ENCODE measurements at places on chromosomes 4 and X. TPM values are rescaled to one million over a fixed set of nuclear protein-coding genes. Genes with fewer than 3 reads are reported as not detected.
A peak's percentile ranks its signal among the peaks of the same experiment; 100 is the strongest.

- no peak for DNase-seq
Observed at GRCh38 chr4:30605616-30606190, 114.5 kb upstream of the PCDH7 start.

Gene MAGEC1
- total RNA-seq, result not detected

Gene MAGEB1
- total RNA-seq, result not detected

- DNase-seq, result no peak
Observed at GRCh38 chr4:80705311-80705710, 325.2 kb upstream of the BMP3 start.

DNA sequence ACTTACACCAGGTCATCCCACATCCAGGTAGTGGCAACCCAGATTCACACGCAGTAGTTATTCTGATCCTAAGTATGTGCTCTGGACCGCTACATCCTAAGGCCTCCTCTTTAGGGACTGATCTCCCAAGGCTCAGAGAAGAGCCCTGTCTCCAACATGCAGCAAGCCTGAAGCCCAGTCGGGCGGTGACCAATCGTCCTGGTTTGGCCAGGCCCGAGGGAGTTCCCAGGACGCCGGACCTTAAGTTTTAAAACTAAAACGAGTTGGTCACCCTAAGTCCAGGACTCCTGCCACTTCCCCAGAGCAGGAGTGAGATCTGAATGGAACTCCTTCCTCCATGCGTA is 385 bp downstream of the LYAR start:
- DNase-seq, result no peak

- DNase-seq, result peak; percentile 94
Observed at GRCh38 chr4:155376387-155377268, at the start of gene MAP9. MAP9 (minus strand) TSS chr4:155376965; CDS start chr4:155375850, 1,115 bp downstream.

DNA sequence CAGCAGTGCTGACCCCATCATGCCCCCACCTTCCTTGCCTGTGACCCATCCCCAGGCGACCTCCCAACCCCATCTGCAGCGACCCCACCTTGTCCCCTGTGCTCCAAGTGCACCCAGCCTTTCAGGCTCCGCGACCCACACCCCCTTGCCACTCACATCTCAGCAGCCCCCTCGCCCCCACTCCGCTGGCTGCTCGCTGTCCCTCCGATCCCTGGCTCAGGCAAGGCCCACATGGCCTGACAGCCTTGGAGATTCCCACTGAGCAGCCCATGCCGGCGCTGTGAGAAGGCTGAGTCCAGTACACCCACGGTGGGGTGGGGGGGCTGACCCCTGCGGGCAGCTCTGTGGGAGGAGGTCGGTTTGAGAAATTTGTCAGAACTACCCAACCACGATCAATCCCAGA is 9.1 kb downstream of the ZFYVE28 start:
- peak; percentile 54 for DNase-seq

Gene CD38
- total RNA-seq, result 10.5 TPM

DNA sequence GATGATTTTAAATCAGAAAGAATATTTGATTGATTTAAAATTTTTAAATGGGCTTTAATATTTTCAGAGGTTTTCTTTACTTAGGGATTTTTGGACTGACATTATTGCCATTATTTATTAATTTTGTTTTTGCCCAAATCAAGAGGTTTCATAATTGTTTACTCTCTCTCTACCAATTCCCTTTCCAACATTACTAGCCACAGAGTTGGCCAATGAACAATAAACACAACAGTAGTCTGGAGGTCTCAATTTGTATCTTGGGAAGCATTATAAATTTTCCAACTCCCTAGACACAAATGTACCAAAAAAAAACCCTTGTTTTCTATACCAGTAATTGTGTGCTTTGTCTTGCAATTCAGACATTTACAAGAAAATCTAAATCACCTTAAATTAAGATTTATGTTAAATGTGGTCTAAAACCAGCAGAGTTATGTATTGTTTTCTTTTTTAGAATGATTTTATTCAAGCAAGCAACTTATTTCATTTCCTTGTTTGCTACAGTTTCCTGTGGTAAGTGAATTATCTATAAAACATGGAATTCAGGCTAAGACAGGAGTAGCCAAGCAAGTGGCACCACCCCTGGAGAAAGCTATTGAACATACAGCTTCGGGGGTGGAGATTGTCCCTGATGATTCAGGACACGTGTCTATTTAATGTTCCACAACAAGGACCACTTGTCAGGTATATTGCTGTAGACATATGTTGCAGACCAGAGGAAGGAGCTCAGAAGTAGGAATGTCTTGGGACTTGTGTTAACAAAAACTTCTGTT is 622 bp downstream of the KLKB1 start:
- DNase-seq, result no peak

Gene STPG2
- 0.71 TPM for total RNA-seq

- DNase-seq, result no peak
Observed at GRCh38 chrX:101028562-101028961, 23.3 kb downstream of the TRMT2B start.

Gene CYSLTR1
- total RNA-seq, result 0.65 TPM

Gene ZNF827
- total RNA-seq, result 13.2 TPM

DNA sequence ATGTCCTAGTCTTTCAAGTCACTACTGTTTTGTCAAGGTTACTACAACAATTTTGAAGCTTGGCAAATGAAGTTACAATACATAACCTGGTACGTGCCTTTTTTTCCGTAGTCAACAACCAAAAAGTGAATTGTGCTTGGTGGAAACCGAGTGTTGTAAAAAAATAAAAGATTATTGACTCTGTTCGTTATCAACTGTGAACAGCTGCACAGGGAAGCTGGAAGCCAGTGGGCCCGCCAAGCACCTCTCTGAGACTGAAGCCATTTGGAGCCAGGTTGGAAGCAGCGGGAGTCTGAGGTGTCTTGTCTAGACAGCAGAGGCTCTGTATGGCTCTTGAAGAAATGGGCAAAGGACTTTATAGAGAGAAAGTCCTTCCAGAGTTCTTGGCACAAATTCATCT is 119.0 kb downstream of the GALNTL6 start:
- no peak for DNase-seq

- DNase-seq, result no peak
Observed at GRCh38 chrX:119672426-119672825, 20.5 kb downstream of the SEPTIN6 start.

DNA sequence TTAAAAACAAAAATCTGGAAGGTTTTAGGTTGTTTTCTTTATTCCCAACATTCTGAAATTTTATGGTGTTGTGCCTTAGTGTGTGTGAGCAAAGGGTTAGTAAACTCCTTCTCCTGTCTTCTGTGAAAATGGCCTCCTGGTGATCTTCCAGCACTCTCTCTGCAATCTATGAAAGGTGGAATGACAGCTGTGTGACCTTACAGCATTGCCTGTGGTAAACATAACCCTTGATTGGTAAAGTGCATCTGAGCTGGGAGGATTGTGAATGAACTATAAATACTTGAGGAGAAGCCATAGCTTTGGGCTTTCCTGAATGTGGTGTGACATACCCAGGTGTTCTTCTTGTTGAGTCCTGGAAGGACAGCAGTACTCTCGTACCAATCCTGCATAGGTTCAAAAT is 10.0 kb downstream of the ART3 start:
- DNase-seq, result no peak

GRCh38 chr4:44157611-44158277 is 290.9 kb downstream of the KCTD8 start:
- DNase-seq, result no peak

GRCh38 chrX:132101799-132102198 is 26.0 kb downstream of the FRMD7 start:
- no peak for DNase-seq

- no peak for DNase-seq
Observed at GRCh38 chr4:90293320-90293719, 166.1 kb downstream of the CCSER1 start.

GRCh38 chr4:145566768-145567167 is 52.4 kb upstream of the MMAA start:
- DNase-seq, result no peak

- no peak for DNase-seq
Observed at GRCh38 chrX:1673337-1673736, 58.5 kb downstream of the ASMT start.

DNA sequence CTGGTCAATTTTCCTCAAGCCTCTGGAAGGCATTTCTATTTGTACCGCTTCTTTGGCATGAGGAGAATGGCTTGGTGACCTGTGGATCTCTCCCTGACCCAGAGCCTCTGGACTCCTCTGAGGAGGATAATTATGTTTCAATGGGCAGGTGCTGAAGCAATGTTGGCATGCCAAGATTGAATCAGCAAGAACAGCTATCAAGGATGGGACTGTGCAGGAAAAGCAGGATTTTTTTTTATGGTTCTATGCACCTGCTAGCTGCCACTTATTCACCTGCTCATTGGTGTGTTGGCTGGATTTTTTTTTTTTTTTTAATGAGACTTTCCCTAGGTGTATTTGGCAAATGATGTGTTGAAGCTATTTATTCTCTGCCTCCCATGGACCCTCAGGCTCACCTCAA is 821.2 kb downstream of the RPA4 start:
- no peak for DNase-seq

GRCh38 chr4:185424905-185425646 is 688 bp downstream of the UFSP2 start:
- no peak for DNase-seq

Gene NCAPG
- total RNA-seq, result 0.99 TPM

DNA sequence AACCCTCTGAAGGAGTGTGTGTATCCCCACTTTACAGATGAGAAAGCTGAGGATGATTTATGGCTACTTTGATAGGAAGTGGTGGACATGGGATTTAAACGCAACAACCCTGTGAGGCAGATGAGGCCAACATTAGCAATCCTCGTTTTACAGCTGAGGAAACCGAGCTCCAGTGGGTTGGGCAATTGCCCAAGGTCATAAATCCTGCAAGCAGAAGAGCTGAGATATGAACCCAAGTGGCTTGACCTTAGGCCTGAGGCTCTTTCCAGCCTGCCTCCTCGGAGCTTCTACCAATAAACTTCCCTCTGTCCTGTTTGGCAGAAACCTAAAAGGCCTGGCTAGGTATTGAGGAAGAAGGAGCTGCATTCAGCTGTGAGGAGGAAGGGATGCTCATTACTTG is 185.5 kb upstream of the RBPJ start:
- no peak for DNase-seq

DNA sequence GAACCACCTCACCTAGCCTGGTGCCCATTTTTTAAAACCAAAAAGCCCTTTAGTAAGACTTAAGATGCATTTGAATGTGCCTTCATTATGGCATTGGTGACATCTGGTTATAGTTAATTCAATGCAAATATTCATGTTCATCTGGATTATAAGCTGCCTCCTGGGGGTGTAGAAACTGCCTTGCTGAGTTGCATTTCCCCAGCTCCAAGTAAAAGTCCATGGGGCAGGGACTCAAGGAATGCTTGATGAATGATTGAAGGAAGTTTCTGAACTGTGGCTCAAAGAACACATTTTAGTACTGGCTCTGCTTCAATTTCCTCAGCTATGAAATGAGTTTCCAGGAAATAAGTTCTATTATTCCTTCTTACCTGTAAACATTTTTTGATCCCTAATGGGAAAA is 18.5 kb upstream of the RBM47 start:
- no peak for DNase-seq

- DNase-seq, result no peak
Observed at GRCh38 chrX:134636851-134637250, 21.4 kb downstream of the PLAC1 start.

GRCh38 chrX:47380268-47380667 is 9.9 kb downstream of the ZNF157 start:
- DNase-seq, result peak; percentile 17

Data from heart left ventricle (tissue), 16 donors.